ENCODE measurements at places on chromosomes 11 and 22.

GRCh38 chr22:31944700-31945442 lies 536 bp downstream of the YWHAH start:
- peak; percentile 22 for DNase-seq

GRCh38 chr11:132549001-132549400 lies 983.3 kb downstream of the OPCML start:
- DNase-seq, result no peak

GRCh38 chr11:38680746-38681145 lies 2082.7 kb upstream of the RAG2 start:
- DNase-seq, result no peak

DNA sequence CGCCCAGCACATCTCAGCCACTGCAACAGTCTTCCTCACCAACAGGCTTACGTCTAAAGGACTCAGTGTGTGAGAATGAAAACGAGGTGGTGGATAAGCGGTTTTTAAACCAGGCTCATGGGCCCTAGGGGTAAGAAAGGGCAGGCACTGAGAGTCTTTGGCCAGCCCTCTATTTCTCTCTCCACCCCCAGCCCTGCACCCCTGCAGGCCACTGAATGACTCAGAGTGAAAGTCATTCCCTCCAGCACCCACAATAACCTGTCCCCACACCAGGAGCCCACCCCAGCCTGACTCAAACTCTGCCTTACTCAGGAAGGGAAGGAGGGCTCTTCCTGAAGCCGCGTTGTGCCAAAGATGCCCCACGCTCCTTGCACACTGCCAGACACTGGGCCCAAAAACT lies 72.0 kb downstream of the LARGE1 start:
- peak; percentile 22 for DNase-seq

DNA sequence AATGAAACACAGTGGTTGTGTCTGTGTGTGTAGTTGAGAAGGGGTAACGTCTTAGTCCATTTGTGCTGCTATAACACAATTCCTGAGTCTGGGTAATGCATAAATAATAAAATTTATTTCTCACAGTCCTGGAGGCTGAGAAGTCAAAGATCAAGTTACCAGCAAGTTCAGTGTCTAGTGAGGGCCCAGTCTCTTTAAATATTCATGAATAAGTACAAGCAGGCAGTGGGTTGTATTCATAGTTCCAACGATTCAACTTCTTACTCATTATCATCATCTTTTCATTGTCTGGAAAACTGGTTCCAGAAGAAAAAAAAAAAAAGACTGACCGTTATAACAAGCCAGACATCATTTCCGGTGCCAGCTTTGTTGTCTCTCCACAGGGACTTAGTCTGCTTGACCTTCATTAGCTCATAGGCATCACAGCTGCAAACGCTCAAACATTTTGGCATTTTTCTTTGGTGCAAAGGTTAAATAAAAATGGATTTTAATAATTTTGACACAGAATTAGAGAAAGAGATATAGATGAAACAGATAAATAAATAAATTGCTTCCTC lies 1297.5 kb downstream of the LRRC4C start:
- DNase-seq, result no peak

DNA sequence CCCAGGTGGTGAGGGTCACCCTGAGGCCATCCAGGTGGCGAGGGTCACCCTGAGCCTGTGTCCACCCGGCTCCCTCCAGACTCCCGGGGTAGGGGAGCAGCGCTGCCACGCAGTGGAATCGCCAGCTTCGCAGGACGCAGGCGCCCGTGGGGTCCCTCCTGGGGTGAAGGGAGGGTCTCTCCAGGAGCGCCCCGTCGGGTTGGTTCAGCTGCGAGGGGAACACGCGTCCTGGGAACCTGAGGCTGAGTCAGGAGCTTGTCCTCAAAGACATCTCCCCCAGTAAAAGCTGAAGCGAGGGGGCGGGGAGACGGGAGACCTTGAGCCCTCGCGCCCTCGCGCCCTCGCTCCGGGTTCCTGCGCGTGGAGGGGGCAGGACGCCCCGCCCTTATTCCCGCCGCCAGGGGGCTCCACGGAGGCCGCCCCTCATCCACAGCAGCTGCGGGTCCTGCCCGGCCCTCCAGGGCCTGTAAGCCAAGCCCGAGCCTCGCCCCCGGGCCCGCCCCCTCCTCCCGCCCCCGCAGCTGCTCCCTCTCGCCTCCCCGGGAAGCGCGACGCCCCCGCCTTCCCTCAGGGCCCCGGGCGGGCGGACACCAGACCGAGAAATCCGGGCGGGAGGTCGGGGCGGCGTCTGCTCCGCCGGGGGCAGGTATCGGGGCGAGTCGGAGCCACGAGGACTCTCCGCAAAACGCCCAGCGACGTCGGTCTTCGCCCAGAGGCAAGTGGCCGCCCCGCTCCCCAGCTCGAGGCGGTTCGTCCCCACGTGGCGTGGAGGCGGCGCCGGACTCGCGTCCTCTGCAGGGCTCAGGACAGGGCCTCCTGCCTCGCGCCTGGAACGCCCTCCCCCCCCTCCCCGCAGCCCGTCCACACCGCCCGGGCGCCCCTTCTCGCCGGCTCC lies 22.8 kb downstream of the PIM3 start:
- no peak for DNase-seq

- DNase-seq, result no peak
These were observed 14.6 kb upstream of the KRTAP5-6 start for GRCh38 chr11:1682225-1682905.

DNA sequence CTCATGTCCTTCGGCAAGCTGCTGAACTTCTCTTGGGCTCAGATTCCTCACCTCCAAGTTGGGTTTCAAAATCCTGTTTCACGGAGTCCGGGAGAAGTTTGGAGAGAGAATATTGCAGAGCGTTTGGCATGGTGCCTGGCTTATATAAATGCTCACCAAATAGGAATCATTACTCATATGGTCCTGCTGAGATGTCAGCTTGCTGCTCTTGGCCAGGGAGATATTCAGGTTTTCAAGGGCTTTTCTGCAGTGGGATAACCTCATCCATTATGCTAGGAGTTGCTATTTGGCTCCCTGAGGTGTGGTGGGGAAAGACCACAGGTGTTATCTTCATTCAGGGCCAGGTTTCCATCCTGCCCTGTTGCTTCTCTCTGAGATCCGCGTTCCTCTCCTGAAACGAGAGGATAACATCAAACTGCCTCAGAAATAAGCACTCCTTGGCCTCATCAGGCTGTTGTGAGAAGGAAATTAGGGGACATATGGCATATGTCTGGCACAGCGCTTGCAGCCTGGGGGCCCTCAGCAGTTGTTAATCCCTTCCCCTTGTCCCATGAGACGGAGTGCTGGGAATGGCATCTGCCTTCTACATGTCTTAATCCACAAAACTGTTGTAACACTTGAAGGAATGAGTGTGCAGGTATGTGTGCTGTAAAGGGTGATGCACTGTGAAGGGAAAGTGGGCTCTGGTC lies 29.9 kb upstream of the ACER3 start:
- DNase-seq, result peak; percentile 86

GRCh38 chr11:83257761-83258168 lies 28.4 kb downstream of the CCDC90B start:
- peak; percentile 12 for DNase-seq

DNA sequence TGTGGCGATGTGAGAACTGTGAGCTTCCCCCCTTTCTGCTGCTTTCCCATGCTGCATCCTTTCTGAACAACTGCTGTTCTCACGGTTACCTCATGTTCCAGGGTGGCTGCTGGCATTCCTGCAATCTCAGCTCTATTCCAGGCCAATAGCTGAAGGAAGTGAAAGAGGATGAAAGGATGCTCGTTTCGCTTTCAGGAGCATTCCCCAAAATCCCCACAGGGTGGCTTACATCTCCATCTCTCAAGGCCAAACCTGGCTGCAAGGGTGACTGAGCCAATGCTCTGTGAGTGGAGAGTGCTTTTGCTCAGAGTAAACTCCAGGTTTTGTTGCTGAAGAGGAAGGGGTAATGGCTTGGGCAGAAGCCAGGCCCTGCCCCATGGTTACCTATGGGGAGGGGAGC lies 848.2 kb downstream of the BRD1 start:
- DNase-seq, result peak; percentile 4

GRCh38 chr11:111510311-111510710 lies 1.9 kb downstream of the BTG4 start:
- peak; percentile 20 for DNase-seq

DNA sequence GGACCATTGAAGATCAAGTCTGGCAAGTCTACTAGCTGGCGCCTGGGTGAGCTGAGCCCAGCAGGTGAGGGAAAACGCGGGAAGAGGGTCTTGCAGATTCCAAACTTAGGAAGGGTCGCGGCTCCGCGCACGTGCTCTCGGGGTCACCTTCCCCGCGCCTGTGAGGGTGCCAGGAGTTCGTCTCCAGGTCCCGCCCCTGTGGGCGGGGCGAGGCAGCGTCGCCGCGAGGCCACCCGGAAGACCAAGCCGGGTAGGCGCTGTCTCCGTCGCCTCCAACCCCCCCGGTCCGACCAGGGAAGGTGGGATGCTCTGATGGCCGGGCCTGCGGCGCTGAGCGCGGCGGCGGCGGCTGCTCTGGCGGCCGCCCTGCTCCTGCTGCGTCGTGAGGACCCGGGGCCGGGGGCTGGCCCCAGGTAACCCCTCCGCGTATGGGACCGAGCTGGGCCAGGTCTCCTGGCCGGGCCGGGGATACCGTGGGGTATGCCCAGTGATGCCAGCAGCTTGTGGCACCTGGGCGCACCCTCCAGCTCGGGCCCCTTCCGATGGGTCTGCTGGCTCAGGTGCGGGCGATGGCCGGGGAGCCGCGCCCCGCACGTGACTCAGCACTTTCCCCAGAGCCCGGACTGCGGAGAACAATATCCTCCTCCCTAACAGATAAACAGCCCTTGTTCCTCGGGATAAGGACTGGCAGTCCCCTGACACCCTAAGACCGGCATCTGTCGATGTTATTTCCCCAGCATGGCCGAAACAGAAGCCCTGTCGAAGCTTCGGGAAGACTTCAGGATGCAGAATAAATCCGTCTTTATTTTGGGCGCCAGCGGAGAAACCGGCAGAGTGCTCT lies at the start of gene HTATIP2:
Gene HTATIP2, plus strand, starts transcription at position 215 of the 841 bp plus-strand sequence. Its CDS starts 524 bp downstream, at position 739.
- DNase-seq, result peak; percentile 55

DNA sequence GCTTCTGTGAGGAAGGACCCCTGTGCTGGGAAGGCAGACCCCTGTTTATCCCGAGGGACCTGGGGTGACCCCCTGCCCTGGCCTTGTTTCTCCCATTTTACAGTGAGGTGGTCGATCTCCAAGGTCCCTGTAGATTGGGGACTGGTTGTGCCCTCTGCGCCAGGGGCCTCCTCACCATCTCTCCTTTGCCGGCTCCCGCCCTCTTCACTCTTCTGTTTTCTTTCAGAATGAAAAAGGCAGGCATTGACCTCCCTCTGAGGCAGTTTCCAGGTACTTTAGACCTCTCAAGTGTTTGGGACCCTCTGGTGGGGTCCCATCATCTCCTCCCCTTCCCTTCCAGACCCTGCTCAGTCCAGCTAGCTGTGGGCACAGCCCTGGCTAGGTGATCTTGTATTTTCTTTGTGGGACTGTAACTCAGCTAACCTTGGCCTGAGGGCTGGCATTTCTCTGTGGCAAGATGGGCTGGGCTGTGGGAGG lies 1.5 kb downstream of the SERPINH1 start:
- no peak for DNase-seq

DNA sequence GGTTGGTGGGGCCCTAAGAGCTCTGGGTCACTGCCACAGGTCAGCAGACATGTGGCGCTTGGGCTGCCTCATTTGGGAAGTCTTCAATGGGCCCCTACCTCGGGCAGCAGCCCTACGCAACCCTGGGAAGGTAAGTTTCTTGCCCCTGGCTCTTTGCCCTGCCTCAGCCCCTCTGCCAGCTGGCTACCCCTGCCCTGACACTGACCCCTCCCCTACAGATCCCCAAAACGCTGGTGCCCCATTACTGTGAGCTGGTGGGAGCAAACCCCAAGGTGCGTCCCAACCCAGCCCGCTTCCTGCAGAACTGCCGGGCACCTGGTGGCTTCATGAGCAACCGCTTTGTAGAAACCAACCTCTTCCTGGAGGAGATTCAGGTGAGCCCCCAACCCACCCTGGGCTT lies 1.9 kb downstream of the SCYL1 start:
- no peak for DNase-seq

- no peak for DNase-seq
These were observed 24.2 kb downstream of the UBE2L3 start for GRCh38 chr22:21591695-21592094.

DNA sequence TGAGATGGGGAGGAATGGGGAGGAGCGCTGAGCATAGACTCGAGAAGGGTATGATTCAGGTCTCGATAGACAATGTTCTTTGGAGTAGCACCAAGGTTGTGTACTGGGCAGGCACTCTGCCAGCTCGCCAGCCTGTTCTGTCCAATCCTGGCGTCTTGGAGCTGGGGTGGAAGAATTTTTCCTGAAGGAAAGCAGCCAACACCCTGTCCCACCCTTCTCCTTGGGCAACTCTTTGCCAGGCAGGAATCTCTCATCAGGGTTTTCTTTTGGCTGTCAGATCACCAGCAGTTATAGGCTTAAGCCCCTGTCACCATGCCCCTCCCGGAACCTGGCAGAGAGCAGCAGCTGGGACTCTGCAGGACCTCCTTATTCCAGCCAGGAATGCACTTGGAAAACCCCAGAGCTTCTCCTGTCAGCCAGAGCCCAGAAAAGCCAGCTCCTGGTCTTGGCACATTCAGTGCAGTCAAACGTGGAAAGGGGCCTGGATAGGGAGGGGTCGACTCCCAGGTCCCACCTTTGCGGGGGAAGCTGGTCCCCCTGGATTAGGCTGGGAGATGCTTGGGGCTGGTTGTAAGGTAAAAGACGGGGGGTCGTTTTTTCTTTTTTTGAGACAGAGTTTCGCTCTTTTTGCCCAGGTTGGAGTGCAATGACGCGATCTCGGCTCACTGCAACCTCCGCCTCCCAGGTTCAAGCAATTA lies 14.4 kb upstream of the SPTBN2 start:
- no peak for DNase-seq

- DNase-seq, result no peak
These were observed 240.2 kb downstream of the FAT3 start for GRCh38 chr11:92464822-92465221.

GRCh38 chr11:13065200-13065787 lies 56.2 kb downstream of the RASSF10 start:
- DNase-seq, result no peak

DNA sequence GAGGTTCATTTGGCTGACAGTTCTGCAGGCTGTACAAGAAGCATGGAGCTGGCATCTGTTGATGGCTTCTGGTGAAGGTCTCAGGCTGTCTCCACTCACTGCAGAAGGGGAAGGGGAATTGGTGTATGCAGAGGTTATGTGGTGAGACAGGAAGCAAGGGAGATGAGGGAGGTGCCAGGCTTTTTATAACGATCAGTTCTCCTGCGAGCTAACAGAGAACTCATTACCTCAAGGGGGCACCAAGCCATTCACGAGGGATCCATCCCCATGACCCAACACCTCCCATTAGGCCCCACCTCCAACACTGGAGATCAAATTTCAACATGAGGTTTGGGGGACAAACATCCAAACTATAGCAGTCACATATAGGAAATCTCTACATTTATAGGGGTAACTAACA lies 38.7 kb upstream of the E2F8 start:
- no peak for DNase-seq

- DNase-seq, result no peak
These were observed 53.6 kb downstream of the NAV2 start for GRCh38 chr11:19766206-19766605.

GRCh38 chr22:35518811-35519210 lies 21.8 kb upstream of the RASD2 start:
- DNase-seq, result no peak

Data from fibroblast of skin of scalp (primary cell).